ENCODE measurements at places on chromosomes 2 and 18.

DNA sequence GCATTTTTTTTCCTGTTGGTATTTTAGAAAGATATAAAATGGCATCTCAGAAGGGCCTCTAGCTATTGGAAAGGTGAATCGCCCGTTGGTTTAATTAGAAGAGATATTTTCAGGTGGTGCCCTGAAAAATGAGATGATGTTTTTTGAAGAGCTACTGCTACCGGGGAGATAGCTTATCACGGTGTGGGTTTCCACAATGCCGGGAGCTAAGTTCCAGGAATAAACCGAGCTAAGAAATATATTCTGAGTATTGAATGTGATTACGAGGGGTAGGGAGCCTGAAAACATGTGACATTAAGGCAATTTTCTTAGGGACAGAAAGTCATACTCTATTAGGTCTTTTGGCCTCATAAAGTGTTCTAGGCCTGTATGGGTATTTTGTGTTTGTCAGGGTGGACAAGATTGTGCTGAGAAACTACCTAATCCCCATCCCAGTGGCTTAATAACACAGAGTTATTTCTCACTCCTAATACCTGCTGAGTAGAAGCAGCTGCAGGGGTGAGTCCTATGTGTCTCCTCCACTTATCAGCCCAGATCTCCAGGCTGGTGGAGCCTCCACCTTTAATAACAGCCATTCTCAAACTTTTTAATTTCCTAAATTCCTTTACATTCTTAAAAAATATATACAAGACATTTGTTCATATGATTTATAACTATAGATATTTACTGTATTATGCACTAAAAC lies 150.2 kb downstream of the LRRTM1 start:
- DNase-seq: no peak

- no peak for DNase-seq
Observed at GRCh38 chr2:234793212-234793785, 158.5 kb upstream of the SH3BP4 start.

GRCh38 chr2:219065484-219065883 lies 4.8 kb upstream of the IHH start:
- no peak for DNase-seq

DNA sequence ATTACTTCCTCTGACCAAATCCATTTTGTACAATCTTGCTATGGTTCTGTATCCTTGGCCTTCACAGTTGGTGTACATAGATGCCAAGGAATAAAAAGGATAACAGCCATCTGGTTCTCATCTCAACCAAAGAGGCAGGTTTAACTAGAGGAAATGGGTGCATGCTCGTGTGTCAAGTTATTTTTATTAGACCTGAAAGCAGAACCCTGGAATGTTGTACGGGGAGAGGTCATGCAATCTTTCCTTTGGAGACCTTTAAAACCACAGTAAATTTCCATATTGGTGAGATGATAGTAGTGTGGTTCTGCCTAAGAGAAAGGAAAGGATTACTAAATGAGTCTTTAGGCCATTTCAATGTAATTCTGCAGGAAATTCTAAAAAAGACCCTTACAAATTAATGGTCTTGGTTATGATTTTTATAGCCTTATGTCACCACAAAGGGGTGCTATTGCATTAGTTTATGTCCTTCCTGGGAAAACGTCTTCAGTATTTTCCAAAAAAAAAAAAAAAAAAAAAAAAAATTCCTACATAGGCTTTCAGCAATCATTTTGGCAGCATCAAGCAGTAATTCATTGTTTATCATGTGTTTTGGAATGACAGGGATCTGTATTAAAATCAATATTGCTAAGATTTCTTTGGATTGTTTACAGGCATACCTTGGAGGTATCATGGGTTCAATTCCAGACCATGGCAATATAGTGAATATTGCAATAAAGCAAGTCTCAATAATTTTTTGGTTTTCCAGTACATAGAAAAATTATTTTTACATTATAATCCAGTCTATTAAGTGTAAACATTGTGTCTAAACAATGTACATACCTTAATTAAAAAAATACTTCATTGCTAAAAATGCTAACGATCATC lies 270.8 kb downstream of the NYAP2 start:
- DNase-seq: no peak

- DNase-seq: peak; percentile 12
Observed at GRCh38 chr2:65055422-65056214, 598 bp upstream of the CEP68 start.

DNA sequence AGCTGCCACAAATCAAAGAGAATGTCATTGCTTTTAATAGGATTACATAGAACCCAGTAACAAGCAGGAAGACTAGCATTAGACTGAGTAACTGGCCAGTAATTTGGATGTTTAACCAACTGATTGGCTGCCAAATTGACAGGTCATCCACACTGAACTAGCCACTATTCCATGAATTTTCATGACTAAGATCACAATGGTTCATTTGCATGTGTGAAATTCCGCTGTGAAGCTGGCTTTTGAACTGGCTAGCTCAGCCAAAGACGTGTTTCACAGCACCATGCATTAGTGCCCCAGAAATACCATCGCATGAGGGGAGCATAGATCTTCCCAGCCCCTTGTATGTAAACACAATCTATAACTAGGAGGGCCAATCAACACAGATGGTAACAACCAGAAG lies 649.8 kb downstream of the ARHGAP15 start:
- no peak for DNase-seq

DNA sequence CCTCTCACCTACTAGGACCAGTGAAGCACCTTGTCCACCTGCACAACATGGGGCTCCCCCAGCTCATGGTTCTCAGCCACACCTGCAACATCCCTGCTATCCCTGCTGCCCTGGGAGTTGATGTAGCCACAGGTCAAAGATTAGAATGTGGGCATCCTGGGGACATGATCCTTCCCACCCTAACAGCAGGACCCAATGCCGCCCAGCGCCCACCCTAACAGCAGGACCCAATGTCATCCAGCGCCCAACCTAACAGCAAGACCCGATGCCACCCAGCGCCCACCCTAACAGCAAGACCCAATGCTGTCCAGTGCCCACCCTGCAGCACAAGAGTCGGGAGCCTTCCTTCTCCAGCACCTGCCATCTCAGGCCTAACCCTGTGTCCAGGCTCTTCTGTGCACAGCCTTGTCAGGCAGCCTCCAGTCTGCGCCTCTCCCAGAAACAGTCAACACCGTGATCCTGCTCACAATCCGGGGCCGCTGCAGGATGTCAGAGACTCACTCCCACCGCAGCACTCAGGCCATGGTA lies 237.3 kb upstream of the SALL3 start:
- DNase-seq: no peak

DNA sequence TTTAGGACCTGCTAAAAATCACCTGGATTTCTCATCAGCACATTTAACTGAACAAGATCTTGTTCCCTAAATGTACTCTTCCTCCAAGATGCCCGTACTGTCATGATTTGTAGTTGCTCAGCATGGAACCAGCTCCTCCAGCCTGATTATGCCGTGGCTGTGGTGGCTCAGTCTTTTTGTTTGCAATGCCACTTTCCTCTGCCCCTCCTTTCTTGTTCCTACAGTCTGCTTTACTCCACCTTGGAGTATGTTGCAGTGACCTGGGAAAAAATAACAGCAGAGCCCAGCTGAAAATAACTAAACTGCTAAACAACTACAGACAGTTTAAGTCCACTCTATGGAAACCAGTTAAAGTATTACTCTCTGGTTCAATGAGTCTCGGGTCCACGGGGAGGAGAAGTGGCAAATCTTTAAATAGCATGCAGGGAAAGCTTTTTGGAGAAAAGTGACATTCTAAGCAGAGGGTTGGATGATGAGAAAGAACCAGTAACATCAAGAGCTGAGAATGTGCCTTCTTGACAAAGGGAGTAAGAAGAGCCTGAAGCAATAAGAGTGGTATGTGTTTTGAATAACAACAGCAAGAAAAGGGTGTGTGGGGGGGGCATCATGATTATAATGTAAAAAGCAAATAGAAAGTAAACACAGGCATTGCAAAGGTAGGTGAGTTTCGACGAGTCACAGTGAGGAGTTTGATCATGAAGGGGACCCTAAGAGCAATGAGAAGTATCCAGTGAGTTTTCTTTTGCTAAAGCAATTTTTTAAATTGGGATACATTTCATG lies 225.7 kb downstream of the TMX3 start:
- DNase-seq: no peak
